ENCODE measurements at places on chromosomes 1 and 21.

DNA sequence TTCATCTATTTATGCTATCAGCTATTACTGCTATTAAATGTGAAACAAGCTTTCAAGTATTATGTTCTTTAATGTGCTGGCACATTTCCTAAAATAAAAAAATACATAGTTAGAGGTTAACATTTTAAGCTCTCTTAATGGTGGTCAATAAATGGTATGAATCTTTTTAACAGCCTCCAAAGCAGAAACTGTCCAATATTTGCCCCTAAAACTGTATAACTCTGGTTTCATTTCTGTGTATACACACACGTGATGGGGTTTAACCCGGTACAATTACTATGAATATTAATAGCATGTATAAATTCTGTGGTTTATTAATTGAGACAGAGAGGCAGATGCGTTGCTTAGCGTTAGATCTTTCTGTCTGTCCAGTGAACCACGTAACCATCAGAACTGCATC is 2.2 kb downstream of the ESRRG start:
- DNase-seq = no peak

GRCh38 chr1:12618965-12619791 is 1.2 kb upstream of the DHRS3 start:
- peak; percentile 61 for DNase-seq

DNA sequence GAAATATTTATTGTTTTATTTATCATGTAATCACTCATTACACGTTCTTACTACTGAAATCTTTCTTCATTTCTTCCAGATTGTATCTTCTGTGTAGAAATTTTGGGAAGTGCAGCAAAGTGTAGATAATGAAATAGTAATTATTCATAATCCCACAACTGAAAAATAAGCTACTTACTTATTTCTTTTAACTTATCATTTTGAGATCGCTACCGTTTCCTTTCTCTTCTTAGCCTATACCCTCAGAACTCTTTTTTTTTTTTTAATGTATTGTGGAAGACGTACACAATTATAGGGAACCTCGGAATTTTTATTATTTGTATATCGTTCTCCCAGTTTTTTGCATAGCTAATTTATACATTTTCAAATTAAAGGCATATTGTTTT is 518 bp upstream of the FH start:
- no peak for DNase-seq

DNA sequence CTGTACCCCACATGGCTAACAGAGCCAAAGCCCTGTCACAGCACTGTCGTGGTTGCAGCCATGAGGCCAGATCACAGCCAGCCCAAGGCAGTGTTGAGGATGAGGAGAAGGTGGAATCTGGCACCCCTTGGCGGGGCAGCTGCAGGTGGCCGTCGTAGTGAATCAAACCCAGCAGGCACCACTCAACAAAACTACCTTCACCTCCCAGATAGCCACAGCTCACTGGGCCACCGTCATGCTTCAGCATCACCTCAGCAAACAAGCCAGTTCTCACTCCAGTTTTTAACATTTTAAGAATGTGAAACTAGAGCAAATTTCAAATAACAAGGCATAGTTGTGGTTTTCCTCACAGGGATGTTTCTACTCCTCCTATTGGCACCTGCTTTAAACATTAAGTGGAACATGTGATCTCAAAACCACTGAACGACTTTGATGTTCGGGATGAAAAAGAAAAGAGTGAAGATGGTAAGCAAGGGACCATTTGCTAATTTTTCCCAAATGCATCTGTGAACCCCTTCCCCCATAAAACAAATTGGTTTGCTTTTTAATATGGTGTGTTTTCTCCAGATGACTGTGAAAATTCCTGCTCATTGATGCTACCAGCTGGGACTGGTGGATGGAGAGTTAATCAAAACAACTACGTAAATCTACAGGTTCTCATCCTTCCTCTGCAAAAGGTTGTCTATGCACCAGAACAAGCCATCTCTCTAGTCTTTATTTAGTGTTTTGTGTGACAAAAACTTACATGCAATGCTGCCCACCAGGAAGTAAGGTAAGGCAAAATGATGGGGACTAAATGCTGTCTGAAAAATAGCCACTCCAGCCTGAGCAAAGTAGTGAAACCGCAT is 45.5 kb downstream of the TOR1AIP2 start:
- DNase-seq = no peak

DNA sequence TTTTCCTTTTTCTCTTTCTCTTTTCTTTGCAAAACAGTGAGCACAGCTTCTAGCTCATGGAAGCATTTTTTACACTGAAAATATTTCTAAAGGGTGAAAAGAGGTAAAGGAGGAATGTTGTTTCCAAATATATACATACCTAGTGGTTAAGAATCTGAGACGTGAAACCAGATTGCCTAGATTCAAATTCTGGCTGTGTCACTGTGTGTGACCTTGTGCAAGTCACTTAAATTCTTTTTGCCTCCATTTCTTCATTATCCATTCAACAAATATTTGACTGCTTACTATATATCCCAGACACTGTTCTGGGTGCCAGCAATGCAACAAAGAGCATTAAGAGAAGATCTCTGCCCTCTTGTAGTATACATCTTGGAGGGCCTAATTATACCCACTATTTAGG is 53.3 kb downstream of the ZFYVE9 start:
- no peak for DNase-seq
